Spinal cord (tissue), 10 donors: ENCODE measurements at places on chromosomes 5 and 9. TPM values are rescaled to one million over a fixed set of nuclear protein-coding genes. Genes with fewer than 3 reads are reported as not detected.
A peak's percentile ranks its signal among the peaks of the same experiment; 100 is the strongest.

DNA sequence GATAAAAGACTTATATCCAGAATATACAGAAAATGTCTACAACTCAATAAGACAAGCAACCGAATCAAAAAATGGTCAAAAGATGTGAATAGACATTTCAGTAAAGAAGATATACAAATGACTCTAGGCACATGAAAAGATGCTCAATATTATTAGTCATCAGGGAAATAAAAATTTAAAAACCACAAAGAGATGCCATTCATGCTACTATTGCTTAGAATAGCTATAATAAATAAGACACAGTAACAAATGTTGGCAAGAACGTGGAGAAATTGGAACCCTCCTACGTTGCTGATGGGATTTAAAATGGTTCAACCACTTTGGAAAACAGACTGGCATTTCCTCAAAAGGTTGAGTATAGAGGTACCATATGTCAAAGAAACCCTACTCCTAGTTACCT, 39.8 kb downstream of the POLK start:
- peaks cover 2% of the 10 kb centered on the region for H3K36me3 ChIP-seq
- no peak overlapping the region for H3K27ac ChIP-seq

DNA sequence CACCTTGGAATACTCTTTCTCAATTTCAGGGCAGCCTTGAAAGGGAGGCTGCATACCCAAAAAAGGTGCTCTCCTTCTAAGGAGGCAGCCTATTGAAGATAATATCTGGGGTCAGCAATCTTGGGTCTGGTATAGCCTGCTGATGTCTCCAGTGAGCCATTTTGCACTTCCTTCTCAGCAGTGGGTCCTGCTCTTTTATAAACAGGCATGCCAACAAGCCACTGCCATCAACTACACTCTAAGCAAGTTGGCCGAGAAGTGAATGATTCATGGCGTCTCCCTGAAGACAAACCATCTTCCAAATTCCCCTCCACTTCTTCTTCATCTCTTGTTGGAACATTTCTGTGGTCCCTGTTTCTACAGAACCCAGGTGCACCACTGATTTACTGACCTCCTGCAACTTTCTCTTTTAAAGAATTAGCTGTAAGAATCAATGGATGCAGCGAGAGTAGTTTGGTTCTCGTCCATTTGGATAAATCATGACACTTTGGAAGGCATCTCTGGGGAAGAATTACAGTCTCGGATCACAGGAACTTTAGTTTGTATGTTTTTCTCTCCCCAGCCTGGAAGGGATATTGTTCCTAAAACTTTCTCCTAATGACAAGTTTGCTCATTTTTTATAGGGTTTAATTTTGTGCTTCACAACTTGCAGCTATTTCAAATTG, 108.3 kb downstream of the INSYN2B start:
- no peaks in the 10 kb centered on the region for H3K36me3 ChIP-seq
- DNase-seq: no peak
- no peak overlapping the region for H3K27ac ChIP-seq
- H3K4me3 ChIP-seq: no peak overlapping the region
- H3K4me1 ChIP-seq: peaks cover 10% of the 10 kb centered on the region
- H3K27me3 ChIP-seq: no peaks in the 10 kb centered on the region

DNA sequence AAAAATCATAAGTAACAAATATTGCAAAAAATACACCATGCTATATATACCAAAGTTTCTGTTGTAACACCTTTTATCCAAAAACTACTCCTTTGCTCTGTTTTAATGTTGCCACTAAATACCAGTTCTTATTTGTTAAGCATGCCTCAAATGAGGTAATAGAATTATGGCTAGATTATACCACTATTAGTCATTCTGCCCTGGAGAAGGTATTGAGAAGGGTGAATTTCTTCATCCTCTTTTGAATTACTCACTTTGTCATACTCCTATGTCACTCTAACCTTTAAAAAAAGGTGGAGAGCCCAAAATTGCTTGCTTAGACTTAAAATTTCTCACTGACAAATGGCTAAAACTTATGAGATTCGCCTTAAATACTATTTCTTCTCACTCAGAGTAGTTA, 750.9 kb downstream of the MAT2B start:
- no peaks in the 10 kb centered on the region for H3K27me3 ChIP-seq
- H3K36me3 ChIP-seq: no peaks in the 10 kb centered on the region
- no peak for DNase-seq
- H3K4me3 ChIP-seq: no peak overlapping the region
- no peaks in the 10 kb centered on the region for H3K4me1 ChIP-seq
- H3K27ac ChIP-seq: no peak overlapping the region

- no peak overlapping the region for H3K4me3 ChIP-seq
- no peak for DNase-seq
- H3K36me3 ChIP-seq: no peaks in the 10 kb centered on the region
- H3K27ac ChIP-seq: no peak overlapping the region
Observed at GRCh38 chr5:143820451-143820850, 8.5 kb downstream of the HMHB1 start.

GRCh38 chr5:111976705-111977435, 219.9 kb upstream of the NREP start:
- H3K4me3 ChIP-seq: no peak overlapping the region
- no peaks in the 10 kb centered on the region for H3K36me3 ChIP-seq
- DNase-seq: no peak
- no peaks in the 10 kb centered on the region for H3K27me3 ChIP-seq
- no peaks in the 10 kb centered on the region for H3K4me1 ChIP-seq
- H3K27ac ChIP-seq: no peak overlapping the region

DNA sequence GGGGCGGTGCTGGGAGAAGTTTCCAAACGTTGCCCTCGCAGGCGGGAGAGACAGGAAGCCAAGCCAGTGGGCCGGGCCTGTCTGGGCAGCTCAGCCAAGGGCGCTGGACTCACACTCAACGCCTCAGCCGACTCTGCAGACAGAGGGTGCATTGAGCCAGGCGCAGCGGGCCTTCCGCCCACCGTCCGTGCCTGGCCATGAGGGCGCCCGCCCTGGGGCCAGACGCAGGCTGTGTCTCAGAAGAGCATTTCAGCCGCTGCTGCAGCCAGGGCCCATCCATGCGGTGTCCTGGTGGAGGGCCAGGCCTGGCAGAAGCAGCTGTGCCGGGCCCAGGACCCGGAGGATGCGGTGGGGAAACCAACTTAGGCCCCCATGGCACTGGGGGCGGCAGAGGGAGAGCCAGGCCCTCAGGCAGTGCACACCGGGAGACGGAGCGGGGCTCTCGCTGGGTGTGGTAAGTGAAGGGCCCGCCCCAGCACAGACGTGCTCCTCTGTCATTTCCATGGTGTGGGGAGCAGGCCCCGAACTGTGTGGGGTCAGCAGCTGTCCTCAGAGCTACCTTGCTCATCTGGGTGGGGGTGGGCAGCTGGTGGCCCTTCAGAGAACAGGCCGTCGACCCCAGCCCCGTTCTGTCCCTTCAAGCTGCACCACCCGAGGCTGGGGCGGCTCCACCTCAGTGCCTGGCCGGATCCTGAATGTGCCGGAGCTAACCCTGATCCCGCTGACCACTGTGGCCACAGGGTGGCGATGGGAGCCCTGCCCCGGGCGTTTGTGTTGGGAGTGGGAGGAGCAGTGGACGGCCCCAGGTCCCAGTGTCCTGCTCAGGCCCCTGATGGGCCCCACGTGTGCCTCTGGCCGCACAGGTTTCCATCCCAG, 18.0 kb downstream of the DNLZ start:
- H3K4me3 ChIP-seq: peak overlapping the region; percentile 5
- H3K36me3 ChIP-seq: peaks cover 93% of the 10 kb centered on the region
- DNase-seq: no peak
- peaks cover 90% of the 10 kb centered on the region for H3K4me1 ChIP-seq

GRCh38 chr9:91138760-91139159, 223.0 kb downstream of the AUH start:
- no peak overlapping the region for H3K27ac ChIP-seq
- DNase-seq: no peak
- no peaks in the 10 kb centered on the region for H3K36me3 ChIP-seq

- no peaks in the 10 kb centered on the region for H3K4me1 ChIP-seq
- H3K4me3 ChIP-seq: no peak overlapping the region
- H3K27me3 ChIP-seq: no peaks in the 10 kb centered on the region
- H3K36me3 ChIP-seq: no peaks in the 10 kb centered on the region
Observed at GRCh38 chr5:155434267-155434666, 420.7 kb downstream of the KIF4B start.

DNA sequence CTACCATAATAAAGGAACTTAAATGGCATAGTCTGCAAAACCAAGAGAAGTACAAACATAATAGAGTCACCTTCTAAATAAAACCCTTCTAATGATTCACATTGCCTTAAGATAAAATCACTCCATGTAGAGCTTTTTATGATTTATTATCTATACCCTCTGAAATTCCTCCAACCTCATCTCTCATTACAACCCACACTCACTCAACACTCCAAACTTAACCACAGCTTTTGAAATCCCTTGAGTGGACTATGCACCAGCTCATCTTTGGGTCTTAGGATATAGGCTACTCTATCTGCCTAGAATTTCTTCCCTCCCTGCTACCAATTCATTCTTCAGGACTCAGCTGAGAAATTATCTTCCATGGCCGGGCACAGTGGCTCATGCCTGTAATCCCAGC, 122.5 kb downstream of the CETN3 start:
- DNase-seq: no peak
- no peaks in the 10 kb centered on the region for H3K36me3 ChIP-seq
- no peak overlapping the region for H3K27ac ChIP-seq
- no peaks in the 10 kb centered on the region for H3K4me1 ChIP-seq

- H3K27ac ChIP-seq: no peak overlapping the region
- no peak overlapping the region for H3K4me3 ChIP-seq
- no peaks in the 10 kb centered on the region for H3K4me1 ChIP-seq
- H3K36me3 ChIP-seq: no peaks in the 10 kb centered on the region
- H3K27me3 ChIP-seq: no peaks in the 10 kb centered on the region
Observed at GRCh38 chr5:136639616-136640015, 274.3 kb upstream of the TRPC7 start.

DNA sequence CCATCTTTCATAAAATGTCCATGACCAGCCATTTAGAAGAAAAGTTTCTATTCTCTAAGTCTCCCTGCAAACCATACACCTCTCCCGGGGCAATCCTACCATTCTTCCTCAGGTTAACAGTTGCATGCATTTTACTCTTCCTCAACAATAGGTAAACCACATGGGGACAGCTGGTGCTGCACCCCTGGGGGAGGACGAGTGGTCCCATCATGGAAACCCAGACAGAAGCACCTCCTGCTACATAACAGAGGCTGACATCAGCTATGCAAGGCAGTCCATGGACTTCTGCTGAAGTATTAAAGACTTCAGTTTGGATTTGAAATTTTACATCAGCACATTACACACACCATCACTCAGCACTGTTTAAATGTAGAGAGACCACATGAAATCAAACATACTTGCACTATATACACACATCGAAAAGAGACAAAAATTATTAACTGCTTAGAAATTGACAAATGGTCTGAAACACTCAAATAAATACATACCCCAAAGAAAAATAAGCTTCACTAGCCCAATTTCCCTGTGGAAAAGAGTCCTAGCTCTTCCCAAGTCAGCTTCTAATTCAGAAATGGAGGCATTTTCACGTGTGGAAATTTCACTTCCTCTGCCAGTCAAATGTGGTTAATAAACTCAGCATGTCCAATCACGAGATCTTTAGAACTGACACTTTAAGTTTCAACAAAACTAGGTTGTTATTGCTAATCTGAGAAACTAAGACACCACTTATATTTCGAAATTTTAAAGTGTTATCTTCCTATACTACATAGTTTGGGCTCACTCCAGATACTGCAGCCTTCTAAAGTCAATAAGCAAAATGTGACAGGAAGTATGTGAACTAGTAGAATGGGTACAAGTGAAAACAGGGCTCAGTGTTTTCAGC, 173.4 kb downstream of the ROR2 start:
- H3K4me3 ChIP-seq: no peak overlapping the region
- no peak for DNase-seq
- H3K27ac ChIP-seq: no peak overlapping the region
- no peaks in the 10 kb centered on the region for H3K36me3 ChIP-seq

- H3K4me1 ChIP-seq: peaks cover 26% of the 10 kb centered on the region
- no peaks in the 10 kb centered on the region for H3K27me3 ChIP-seq
- peaks cover 7% of the 10 kb centered on the region for H3K36me3 ChIP-seq
- no peak for DNase-seq
Observed at GRCh38 chr5:439636-440035, 3.3 kb upstream of the EXOC3 start.

DNA sequence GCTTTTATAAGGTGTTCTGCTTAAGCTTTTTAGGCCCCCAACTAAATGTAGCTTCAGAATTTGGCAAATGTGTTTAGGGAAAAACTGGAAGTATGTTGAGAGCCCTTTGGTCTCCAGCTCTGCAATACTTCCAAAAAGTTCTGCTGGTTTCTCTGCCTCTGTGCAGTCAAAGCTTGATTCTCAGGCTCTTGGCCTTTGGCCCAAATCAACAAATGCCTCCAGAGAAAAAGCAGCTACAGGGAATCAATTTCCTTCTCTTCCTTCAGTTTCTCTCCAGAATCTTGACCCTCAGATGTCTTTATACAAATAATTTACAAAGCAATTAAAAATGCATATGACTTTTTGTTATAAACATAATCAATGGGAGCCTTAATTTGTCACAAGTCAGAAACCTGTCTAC, 235.7 kb downstream of the COMMD10 start:
- H3K36me3 ChIP-seq: no peaks in the 10 kb centered on the region
- no peaks in the 10 kb centered on the region for H3K27me3 ChIP-seq
- no peak overlapping the region for H3K27ac ChIP-seq
- DNase-seq: peak; percentile 35
- H3K4me3 ChIP-seq: no peak overlapping the region

DNA sequence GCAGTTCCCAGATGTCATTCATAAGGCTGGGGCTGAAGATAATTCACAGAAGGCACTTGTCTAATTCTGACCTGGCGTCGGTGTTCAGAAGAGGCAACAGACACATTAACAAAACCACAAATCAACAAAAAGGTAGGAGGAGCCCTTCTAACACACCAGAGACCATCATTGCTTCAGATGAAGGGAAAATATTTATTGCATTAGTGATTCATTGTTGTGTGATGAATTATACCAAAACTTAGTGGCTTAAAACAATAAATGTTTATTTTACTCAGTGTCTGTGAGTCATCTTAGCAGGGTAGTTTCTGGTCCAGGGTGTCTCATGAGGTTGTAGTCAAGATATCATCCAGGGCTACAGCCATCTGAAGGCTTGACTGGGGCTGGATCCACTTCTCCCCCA, 91.3 kb upstream of the KIF2A start:
- DNase-seq: no peak
- H3K27ac ChIP-seq: no peak overlapping the region
- no peaks in the 10 kb centered on the region for H3K4me1 ChIP-seq
- no peaks in the 10 kb centered on the region for H3K27me3 ChIP-seq

DNA sequence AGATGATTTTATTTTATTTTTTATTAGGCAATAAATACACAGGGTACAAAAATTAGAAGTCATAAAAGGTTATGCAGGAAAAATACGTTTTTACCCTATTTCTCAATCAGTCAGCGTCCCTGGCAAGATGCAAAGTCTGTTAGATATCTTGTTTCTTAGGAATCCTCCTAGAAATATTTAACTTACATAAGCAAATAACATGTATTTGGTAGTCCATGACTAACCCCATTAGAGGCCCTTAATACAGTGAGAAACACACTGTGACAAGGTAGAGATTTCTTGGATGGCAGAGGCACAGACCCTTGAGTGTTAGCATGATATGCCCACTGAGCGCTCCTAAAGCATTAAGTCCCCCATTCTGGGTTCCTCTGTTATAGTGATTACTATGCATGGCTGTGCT, 121.2 kb upstream of the ADAMTSL1 start:
- no peak for DNase-seq
- no peaks in the 10 kb centered on the region for H3K36me3 ChIP-seq
- no peaks in the 10 kb centered on the region for H3K27me3 ChIP-seq

The SPATA24 gene
- total RNA-seq: 12.3 TPM

The MORN5 gene
- total RNA-seq: 5.8 TPM

The RLN2 gene
- not detected for total RNA-seq

The MZB1 gene
- 0.59 TPM for total RNA-seq

The CAMK2A gene
- 5.7 TPM for total RNA-seq

The NR4A3 gene
- 4.0 TPM for total RNA-seq

The TCERG1 gene
- total RNA-seq: 60.0 TPM
